SK-N-MC (cell line): ENCODE measurements at places on chromosomes 7 and 10.

- no peak for DNase-seq
Observed at GRCh38 chr7:45028138-45028919, 28.3 kb downstream of the CCM2 start.

DNA sequence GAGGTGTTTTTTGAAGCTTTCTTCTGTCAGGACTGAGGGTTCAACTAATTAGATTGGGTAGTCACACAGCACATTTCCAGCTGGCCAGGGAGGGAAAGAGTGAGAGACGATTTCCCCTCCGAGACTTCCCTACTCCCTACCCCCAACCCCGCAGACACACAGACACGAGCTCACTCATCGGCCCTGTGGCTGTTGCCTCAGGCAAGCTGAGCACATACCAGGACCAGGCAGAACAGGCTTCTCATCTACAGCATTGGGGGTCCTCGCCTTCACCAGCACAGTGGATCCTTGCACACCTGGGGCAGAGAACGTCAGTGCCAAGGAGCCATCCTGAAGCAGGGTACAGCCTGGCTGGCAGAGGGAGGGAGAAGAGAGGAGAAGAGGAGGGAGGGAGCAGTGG lies 144.1 kb downstream of the TMEM178B start:
- DNase-seq: no peak

DNA sequence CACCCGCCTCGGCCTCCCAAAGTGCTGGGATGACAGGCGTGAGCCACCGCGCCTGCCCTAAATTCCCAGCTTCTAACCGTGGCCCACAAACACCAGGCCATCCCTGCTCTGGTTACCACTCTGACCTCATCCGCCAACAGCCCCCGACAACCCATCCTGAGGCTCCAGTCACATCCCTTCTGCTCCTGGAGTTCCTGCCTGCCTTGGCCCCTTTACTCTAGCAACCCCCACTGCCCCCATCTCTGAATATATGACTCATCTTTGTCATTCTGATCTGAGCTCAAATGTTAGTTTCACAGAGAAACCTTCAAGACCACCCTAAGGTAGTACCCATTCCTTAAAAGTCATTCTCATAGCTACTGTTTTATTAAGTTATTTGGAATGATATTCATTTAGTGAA lies 26.6 kb downstream of the RHEB start:
- DNase-seq: no peak

- DNase-seq: no peak
Observed at GRCh38 chr10:114615600-114616007, 42.5 kb downstream of the ABLIM1 start.

DNA sequence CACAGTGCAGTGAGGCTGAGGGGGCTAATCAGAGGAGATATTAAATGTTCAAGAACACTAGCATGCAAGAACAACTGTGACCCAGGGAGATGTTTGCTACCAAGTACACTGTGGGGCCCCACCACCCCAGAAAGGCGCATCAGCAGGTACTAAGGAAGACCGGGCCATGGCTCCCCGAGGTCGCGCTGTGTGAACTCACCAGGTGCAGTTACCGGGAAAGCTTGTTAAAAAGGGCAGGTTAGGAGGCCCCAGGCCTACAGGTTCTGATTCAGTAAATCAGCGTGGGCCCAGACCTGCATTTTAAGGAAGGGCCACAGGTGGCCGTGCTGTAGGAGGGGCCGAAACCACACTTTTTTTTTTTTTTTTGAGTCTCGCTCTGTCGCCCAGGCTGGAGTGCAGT lies 54.6 kb downstream of the TMEM209 start:
- no peak for DNase-seq

GRCh38 chr10:63836666-63837442 lies 315.7 kb downstream of the REEP3 start:
- no peak for DNase-seq
